Natural killer cell treated with Interleukin-12 subunit alpha and Interleukin-12 subunit beta and Interleukin-15 and Interleukin-18, amount 100 ng/mL, for 72 hours (primary cell): ENCODE measurements at places on chromosomes 6 and 20.

DNA sequence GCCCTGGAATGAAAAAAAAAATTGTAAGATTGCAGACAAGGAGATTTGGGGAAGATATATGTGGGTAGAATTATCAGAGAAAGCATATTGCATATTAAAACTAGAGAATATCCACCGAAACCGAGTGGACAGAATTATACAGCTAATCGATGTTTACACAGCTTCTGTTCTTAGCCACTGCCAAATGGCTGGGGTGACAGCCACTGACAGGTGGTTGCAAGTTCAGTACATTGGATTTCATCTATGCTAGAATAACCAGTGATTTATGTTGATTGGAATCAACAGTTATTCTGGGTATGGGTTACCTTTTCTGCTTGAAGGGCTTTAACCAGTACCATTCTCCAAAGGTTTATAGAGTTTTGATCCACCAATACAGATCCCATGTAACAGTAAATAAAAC, 48.4 kb upstream of the THEMIS start:
- H3K36me3 ChIP-seq, result peaks cover 23% of the 10 kb centered on the region
- H3K27me3 ChIP-seq, result no peaks in the 10 kb centered on the region
- peak overlapping the region; percentile 87 for H3K27ac ChIP-seq
- peaks cover 31% of the 10 kb centered on the region for H3K4me1 ChIP-seq
- no peak for DNase-seq
- H3K4me3 ChIP-seq, result no peak overlapping the region

DNA sequence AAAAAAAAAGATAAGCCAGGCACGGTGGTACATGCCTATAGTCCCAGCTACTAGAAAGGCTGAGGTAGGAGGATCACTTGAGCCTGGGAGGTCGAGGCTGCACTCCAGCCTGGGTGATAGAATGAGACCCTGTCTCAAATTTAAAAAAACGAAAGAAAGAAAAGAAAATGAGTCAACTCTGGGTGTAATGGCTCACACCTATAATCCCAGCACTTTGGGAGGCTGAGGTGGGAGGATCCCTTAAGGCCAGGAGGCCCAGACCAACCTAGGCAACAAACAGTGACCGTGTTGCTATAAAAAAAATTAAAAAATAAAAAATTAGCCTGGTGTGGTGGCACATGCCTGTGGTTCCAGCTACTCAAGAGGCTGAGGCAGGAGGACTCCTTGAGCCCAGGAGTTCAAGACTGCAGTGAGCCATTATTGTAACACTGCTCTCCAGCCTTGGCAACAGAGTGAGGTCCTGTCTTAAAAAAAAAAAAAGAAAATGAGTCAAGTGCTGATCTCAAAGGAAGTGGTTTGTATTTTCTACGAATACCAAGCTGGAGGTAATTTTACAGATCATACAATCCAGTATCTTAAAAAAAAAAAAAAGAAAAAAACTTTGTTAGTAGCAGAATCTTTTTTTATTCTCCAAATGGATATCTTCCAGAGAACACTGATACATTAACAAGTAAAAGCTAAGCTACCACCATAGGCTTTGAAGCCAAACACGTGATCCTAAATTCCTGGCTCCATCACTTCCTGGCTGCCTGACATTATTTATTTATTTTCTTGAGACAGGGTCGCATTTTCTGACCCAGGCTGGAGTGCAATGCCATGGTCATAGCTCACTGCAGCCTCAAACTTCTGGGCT, 5.7 kb downstream of the COMMD7 start:
- peak overlapping the region; percentile 57 for H3K4me3 ChIP-seq
- H3K27me3 ChIP-seq, result no peaks in the 10 kb centered on the region
- peaks cover 21% of the 10 kb centered on the region for H3K4me1 ChIP-seq
- no peaks in the 10 kb centered on the region for H3K36me3 ChIP-seq
- H3K27ac ChIP-seq, result peak overlapping the region; percentile 68

- no peak for DNase-seq
- H3K4me1 ChIP-seq, result peaks cover 12% of the 10 kb centered on the region
- H3K4me3 ChIP-seq, result no peak overlapping the region
- no peak overlapping the region for H3K27ac ChIP-seq
Measured at GRCh38 chr6:109299776-109300564, 82.3 kb downstream of the CD164 start.

DNA sequence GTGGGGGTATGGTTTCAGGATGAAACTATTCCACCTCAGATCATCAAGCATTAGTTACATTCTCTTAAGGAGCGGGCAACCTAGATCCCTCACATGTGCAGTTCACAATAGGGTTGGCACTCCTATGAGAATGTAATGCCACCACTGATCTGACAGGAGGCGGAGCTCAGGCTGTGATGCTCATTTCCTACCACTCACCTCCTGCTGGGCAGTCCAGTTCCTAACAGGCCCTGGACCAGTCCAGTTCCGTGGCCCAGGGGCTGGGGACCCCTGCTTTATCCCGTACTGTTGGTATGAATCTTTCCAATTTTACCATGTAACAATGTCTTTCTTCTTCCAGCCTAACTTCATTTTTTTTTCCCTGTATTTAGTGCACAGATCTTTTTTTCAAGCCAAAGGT, 94.9 kb downstream of the OGFRL1 start:
- DNase-seq, result no peak
- H3K4me1 ChIP-seq, result no peaks in the 10 kb centered on the region
- no peaks in the 10 kb centered on the region for H3K36me3 ChIP-seq
- no peak overlapping the region for H3K4me3 ChIP-seq
- no peak overlapping the region for H3K27ac ChIP-seq
- H3K27me3 ChIP-seq, result no peaks in the 10 kb centered on the region

- H3K4me1 ChIP-seq, result peaks cover 4% of the 10 kb centered on the region
- no peak for DNase-seq
Measured at GRCh38 chr6:27541212-27541932, 68.5 kb upstream of the ZNF184 start.

DNA sequence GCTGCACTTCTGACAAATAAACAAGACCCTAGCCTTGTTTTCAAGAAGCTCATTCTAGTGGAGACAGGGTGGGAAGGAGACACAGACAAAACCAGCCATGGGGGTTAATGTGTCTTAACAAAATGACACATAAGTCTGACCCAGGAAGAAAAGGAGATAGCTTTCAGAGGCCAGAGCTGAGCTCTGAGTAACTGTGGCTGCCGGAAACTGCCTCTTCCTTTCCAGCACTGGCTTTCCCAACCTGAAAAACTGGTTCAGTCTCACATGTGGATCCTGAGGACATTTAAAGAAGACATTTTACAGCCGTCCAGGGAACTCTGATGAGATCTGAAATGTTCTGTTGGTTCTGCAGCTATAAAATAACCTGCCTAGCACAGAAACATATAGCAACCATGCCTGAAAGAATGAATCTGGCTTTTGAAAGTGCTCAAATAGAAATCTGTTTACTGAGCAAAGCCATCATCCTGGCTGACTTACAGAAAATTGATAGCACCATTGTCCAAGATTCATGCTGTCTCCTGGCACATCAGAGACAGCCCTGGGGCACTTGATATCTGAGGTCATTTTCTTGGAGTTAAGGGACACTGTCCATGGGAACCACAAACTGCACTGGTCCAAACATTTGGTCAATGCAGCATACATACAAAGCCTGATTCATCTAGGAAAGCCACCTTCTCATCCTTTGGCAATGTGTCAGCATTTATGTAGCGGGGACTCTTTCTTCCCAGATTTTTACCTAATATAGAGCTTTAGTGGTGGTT, 83.2 kb upstream of the PAX1 start:
- no peak overlapping the region for H3K4me3 ChIP-seq
- H3K27me3 ChIP-seq, result peaks cover 44% of the 10 kb centered on the region
- no peak overlapping the region for H3K27ac ChIP-seq

- no peaks in the 10 kb centered on the region for H3K36me3 ChIP-seq
- no peaks in the 10 kb centered on the region for H3K4me1 ChIP-seq
- H3K27ac ChIP-seq, result no peak overlapping the region
- H3K27me3 ChIP-seq, result no peaks in the 10 kb centered on the region
Measured at GRCh38 chr6:162620073-162620472, 107.5 kb downstream of the PRKN start.
